ENCODE measurements at places on chromosomes 12 and 14.

GRCh38 chr12:47744778-47745436, 13.8 kb downstream of the RAPGEF3 start:
- DNase-seq, result no peak

DNA sequence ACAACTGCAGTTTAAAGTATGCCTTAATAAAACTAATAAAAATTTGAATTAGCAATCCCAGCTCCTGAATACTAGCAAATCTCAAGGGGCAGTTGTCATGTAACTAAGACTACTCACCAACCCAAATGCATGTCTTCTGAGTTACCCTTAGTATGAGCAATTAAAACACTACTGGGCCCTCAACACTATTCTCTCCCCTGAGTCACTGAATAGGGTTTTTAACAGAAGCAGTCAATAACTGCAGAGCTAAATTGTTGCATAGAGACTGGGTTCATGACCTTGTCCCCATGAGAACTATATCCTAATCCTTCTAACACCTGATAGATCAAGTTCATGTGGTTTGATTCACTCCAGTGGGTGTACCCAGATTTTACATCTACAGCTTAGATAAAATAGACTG, 38.8 kb downstream of the MDM1 start:
- DNase-seq, result no peak

GRCh38 chr14:65637780-65638179, 225.2 kb downstream of the FUT8 start:
- peak; percentile 29 for DNase-seq

DNA sequence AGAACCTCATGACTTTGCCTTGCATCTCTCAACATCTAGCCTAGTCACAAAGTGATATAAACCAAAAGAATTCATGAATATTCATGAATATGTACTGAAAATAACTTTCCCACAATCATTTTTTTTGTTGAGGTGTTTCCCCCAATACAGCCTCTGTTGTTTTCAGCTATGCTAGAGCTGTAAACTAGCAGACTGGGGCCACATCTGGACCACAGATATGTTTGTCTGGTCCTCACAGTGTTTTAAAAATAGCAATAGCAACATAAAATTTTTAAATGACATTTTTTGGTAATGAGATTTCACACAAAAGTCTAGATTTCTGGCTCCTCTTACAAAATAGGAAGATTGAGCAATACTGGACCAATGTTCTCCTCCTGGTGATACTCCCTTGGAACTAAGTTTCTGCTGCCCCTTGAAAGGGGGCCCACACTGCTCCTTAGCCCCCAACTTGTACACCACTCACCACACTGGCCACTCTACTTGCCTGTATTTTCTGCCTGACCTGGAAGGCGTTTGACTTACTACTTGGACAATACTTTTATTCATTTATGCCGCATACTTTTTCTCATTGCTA, 81.2 kb downstream of the BMP4 start:
- no peak for DNase-seq

DNA sequence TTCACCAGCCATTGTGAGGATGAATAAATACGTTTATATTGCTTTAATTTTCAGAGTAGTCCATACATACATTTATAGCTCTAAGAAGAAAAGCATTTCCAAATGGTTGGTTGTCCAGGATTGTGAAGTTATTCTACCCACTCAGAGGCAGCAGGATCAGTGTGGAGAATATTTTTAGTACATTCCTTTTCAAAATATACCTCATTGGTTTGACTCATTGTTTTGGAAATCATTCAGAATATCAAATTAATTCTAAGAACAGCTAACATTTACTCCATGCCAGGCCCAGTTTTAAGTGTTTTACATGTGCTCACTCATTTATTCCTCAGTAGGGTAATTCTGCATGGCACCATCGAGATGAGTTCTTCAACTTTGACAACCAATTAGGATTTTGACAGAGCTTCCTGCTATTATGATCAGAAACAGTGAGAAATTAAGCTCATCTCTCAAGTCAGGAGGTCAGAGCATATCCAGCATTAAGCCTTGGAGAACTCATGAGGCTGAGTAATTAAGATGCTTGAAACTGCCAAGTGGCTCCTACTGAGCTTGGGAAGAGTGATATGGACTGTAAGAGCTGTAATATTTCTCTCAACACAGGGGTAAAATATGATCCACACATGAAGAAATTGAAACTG, 153.3 kb upstream of the CLEC14A start:
- DNase-seq, result no peak

- no peak for DNase-seq
These were observed 16.7 kb upstream of the FAIM2 start for GRCh38 chr12:49920241-49920914.

DNA sequence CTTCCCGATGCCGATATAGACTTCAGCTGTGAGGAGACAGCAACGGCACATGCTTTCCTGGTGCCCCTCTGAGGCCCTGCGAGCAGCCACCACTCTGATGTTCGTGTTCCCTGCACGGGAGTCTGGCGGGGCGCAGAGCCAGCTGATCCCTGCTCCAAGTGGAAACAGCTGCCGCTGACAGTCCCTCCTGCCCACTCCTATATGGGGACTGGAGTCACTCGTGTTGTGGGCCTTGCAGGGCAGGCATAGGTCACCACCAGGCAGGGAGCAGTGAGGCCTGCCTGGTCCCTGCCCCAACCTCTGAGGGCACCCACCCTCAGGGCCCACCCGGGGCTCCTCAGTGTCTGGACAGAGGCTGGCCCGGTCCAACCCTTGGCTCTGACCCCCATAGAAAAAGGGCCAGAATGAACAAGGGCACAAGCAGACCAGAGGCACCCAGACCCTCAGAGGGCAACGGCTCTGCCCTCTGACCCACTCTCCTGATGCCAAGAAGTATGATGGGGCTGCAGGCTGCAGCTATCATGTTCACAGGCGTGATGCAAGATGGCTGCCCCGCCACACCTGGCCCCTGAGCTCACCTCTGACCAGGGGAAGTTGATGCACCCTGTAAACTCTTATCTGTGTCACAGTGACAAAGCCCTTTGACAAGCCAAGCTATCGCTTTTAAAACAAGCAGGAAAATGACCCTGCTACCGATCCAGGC, 181.6 kb downstream of the CALM1 start:
- no peak for DNase-seq

- DNase-seq, result no peak
These were observed 179.3 kb downstream of the RAD51B start for GRCh38 chr14:67998834-67999233.

DNA sequence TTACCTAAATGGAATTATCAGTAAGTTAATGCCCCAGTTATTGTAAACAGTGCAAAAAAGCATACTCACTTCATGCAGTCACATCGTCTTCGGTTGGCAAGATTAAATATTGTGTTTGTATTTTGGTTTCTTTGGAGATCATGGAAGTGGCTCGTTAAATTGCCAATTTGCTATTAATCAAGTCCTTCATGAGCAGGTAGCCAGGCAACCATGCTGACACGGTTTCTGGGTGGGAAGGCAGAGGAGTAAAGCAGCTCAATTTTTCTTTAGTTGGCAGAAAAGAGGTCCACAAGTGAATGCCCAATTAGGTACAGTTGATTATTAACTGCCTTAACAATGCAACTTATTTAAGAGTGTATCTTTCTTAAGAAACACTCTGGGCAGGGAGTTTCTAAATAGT, 43.9 kb downstream of the PPP4R3A start:
- no peak for DNase-seq

- no peak for DNase-seq
These were observed 4.4 kb downstream of the WNT1 start for GRCh38 chr12:48982397-48983080.

GRCh38 chr12:114686426-114686772, 2.4 kb upstream of the TBX3 start:
- DNase-seq, result no peak

DNA sequence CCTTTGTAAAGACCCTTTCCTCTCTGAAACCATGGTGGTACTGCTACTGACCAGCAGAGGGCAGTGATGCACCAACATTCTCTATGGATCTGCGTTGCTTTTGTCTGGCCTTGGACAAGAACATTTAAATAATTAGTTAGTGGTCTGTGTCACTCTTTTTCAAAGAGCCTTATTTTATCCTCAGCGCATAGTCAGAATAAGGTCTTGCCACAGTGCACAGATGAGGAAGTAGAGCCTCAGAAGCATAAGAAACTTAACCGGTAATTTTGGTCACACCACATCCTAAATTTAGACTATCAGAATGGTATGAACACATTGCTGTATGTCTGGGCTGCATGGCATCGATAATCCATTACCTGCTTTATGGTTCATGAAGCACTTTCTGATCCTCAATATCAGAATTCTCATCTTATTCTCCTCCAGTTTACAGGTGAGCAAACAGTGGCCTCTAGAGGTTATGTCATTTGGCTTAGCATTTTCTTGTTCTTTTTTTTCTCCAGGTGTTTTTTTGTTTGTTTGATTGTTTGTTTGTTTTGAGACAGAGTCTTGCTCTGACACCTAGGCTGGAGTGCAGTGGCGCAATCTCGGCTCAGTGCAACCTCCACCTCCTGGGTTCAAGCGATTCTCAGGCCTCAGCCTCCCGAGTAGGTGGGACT, 23.7 kb upstream of the IFT81 start:
- DNase-seq, result peak; percentile 30

DNA sequence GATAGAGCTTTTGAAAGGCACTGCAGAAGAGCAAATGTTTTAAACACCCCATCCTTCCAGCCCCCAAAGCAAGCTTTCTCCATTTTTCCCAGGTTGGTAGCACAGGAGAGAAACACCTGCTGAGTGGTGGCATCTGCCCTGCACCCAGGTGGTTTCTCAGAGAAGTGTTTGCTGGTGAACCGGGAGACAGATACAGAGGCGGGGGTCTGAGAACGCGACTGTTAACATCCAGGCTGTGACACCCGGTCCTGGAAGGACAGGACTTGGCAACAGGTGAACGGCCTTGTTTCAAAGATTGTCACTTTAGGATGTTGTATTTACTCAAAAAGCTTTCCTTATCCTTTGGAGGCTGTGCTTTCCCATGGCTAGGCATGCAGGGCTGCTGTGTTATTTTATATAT, 18.5 kb downstream of the MMAB start:
- DNase-seq, result no peak

DNA sequence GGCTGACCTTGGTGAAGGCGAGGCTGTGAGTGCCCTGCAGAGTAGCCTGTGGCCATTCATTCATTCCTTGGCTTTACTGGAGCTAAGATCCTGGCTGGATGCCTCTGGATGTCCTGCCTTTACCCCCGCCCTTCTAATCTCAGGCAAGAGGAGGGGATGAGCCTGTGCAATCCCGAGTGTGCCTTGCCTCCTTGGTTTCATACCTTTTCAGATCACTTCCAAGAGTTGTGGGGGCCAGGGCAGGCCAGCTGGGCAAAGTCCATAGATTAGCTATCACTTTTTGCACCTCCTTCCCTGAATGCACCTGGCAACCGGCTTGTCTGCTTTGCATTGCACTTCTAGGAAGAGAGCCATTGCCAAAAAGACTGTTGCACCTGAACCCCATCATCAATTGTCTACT, 1.5 kb downstream of the VRTN start:
- no peak for DNase-seq

DNA sequence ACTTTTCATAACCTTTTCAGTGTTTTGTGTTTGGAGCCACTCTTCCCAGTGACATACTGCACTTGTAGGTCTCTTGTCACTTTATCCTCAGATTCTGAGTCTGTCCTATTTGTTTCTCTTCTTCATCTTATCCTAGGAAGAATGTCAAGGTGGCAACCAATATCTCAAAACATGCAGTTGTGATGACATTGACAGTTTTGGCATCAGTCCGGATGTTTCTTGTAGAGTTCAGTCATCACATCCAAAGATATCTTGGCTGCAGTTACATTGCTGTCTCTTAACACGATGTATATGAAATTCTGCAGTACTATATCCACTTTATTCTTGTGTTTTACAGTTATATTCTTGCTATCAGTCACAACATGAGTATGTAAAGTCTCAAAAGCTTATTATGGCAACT, 6.4 kb downstream of the ADIPOR2 start:
- no peak for DNase-seq

GRCh38 chr12:66392266-66392915, 90.1 kb downstream of the HELB start:
- DNase-seq, result no peak

GRCh38 chr12:91009319-91009950, 4.7 kb upstream of the EPYC start:
- no peak for DNase-seq

Data from stimulated activated CD8-positive, alpha-beta memory T cell treated with anti-CD3 and anti-CD28 coated beads, Interleukin-2, amount 100 ng/mL, for 48 hours (primary cell).